ENCODE measurements at places on chromosomes 4 and X. TPM values are rescaled to one million over a fixed set of nuclear protein-coding genes. Genes with fewer than 3 reads are reported as not detected.

DNA sequence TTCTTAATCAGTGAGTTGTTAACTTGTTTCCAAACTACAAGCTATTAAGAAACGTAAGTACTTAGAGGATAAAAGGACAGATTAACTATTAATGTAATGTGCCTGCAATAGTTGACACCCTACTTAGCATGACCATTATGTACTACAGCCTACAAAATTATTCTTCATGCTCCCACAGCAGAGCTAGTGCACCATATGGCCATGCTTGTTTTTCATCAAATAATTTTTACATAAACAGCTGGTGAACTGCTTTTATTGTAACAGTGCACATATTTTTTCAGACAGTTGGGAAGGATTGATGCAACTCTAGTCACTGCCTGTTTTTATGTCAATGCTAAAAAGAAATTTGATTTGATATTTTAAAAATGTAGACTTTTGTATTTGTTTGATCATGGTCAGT lies 10.2 kb upstream of the MAGEB10 start:
- no peak for DNase-seq

DNA sequence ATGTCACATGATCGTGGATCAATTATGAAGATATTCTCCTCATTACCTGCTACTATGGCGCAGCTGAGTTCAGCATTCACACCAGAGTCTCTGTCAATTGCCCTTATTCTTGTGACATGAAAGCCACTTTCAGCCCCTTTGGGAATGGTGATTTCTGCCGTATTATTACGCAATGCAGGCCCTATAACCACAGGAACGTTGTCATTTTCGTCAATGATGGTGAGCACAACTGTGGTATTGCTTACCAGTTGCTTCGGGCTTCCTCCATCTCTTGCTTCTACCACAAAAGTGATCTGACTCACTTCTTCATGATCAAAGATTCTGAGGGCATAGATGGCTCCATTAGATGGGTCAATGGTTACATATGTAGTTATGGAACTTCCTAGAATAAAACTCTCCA lies 2.1 kb downstream of the PCDH18 start:
- DNase-seq: no peak

DNA sequence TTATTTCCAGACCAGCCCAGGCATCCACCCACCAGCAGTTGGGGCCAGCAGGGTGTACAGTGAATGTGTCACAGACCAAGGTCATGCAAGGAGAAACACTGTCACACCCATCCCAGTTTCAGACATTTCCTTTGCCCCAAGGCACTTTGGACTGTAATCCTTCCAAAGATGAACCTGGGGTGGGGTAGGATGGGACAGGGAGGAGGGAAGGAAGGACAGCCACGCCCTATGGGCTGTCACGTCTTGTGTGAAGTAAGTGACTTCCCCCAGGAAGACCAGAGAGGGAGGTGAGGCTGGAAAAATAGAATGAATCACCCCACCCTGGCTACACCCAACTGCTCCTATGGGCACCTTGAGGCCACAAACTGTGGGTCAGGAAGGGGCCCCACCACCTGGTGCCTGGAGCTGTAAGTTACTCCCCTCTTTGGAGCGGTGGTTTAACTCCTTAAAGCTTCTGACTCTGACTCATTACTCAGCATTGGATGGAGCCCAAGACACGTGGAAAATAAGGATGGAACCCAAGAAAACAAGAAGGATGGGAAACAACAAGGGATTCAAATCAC lies 349.9 kb upstream of the KLF3 start:
- DNase-seq: peak; percentile 60

GRCh38 chr4:86055898-86056297 lies 304.0 kb downstream of the MAPK10 start:
- DNase-seq: no peak

- no peak for DNase-seq
These were observed 86.2 kb upstream of the BLTP1 start for GRCh38 chr4:122065915-122066314.

DNA sequence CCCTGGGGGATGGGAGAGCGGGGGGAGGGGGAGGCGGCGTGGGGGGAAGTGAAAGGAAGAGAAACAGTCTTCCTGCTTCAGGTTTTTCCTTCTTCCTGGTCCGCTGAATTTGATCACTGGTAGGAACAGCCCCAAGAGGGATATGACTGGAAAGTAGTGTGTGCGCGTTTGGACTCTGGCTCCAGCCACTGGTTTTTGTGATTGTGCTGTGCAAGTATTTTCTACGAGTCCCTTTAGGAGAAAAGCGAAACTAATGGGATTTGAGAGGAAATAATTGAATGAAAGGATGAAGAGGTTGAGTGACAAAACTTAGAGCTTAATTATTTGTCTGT lies 836 bp downstream of the PRRG1 start:
- DNase-seq: no peak

DNA sequence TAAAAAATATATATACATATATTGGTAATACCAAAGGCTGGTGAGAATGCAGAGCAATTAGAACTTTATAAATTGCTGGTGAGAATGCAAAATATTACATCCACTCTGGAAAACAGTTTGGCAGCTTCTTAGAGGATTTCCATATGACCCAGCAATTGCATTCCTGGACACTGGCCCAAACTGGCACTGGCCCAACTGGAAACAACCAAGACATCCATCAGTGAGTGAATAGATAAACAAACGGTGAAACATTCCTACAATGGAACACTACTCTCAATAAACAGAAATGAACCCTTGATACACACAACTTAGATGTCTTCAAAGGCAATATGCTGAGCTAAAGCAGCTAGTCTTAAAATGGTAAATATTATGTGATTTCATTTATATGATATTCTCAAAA lies 524.2 kb downstream of the IQCM start:
- no peak for DNase-seq

DNA sequence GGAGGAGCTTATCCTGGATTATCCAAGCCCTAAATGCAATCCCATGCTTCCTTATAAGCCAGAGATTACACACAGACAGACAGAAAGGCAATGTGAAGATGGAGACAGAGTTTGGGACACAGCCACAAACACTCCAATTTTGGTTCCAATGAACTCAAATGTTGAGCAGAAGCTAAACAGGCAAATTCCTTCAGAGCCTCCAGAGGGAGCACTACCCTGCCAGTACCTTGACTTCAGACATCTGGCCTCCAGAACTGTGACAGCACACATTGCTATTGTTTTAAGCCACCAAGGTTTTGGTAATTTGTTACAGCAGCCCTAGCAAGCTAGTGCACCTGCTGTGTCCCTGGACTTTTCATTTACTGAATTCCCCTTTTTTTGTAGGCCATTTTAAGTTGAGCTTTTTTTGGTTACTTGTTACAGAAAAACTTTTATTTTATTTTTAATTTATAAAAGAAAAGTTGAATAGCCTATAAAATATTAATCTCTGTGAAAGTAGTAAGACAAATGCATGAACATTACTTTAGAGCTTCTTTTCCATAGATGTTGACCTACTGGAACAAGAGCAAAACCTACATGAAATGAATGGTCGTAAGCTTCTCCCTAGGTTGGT lies 33.4 kb upstream of the SRD5A3 start:
- DNase-seq: peak; percentile 57

DNA sequence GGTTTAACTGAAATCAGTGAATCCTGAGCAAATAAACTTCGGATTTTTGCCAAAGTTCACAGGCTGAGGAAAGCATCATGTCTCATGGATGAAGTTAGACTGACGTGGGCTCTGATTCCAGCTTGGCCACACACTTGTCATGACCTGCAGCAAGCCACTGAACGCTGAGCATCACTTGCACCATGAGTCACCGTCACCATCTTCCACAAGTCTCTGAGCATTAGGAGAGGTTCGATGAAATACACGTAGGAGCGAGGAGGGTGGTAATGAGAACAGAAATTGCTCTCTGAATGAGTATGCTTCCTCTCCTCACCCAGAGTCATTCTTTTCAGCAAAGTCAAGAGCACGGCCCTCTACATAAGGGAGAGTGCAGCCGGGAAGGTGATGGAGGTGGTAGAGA lies 3.8 kb upstream of the TRIML2 start:
- no peak for DNase-seq

GRCh38 chr4:36420111-36420679 lies 138.8 kb downstream of the DTHD1 start:
- DNase-seq: no peak

DNA sequence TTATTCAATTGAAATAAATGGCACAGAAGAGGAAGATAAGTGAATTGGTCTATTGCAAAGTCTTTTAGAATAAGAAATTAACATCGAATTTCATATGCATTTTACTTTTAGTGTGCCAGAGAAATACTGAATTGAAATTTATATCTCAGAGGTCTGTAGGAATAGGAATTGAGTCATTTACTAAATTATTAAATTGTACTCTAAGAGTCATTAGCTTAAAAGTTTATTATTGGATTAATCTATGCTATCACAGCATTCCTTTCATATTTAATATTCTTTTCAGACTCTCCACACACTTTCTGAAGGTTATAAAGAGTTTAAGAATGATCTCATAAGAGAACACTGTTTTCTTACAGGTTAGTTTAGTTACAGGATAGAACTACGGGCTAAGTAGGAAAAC lies 2711.5 kb downstream of the ARAP2 start:
- no peak for DNase-seq

- DNase-seq: no peak
These were observed 24.9 kb upstream of the RPL39 start for GRCh38 chrX:119816300-119816699.

- DNase-seq: peak; percentile 51
These were observed 31.6 kb downstream of the TKTL1 start for GRCh38 chrX:154327038-154327820.

DNA sequence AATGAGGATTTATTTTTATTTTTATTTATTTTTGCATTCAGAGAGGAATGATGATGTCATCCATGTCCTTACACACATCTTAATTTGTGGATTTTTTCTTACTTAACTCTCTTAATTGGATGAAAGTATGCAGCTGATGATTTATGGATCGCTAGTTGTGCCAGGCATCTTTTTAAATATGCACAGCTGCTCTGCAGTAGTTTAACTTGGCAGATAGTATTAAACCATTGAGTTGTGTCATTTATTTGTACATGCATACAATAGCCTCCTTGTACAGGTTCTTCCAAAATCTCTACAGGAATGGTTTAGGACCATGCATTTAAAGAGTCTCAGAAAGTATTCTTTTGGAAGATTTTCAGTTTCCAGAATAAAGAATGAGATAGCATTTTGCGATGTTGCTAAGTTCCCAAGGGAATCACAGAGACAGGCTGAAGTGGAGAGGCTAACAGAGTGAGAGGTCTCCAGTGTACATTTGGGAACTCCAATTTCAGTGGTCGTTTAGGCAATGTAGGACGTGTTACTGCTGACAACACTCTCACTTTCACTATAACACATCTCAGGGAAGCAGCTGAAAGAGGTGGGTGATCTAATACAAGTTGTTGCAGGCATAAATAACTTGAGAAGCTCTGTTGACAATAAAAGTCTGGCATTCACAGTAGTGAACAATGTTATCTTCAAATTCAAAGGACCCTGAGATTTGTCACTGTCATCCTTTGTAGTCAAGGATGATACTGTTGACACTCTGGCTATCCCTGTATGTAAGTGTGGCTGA lies 49.9 kb upstream of the SCRG1 start:
- no peak for DNase-seq

GRCh38 chr4:181807771-181808170 lies 435.4 kb upstream of the TENM3 start:
- no peak for DNase-seq

- no peak for DNase-seq
These were observed 82.6 kb downstream of the LUZP4 start for GRCh38 chrX:115372152-115372551.

DNA sequence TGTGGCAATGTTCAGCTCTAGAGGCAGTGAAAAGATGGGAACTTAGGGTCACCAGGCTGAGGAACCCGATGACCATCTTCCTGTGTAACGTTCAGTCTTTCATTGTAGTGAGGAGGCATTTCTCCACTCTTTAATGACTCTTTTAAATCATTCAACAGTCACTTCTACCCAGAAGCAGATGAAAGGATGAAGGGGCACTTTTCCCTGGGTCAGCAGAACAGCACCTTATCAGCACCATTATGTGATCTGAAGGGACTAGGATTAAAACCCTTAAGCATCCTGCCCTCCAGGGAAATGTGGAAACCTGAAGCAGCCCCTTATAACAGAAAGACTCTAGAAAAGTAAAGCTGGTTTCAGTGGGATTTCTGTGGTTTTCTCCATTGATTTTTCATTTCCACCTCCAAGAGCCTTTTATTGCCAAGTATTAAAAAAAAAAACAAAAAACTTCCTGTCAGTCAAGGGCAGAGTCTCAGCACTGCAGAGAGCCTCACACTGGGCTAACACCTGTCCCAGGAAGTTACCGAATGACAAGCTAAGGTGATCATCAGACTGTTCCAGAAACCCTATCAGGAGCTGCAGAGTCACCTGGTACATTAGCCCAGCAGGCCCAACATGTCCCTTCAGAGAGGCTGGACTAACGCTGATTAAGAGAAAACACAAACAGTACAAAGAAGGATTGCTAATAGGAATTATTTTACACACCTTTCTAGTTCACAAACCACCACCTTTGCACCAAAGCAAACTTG lies 185.9 kb downstream of the SHROOM3 start:
- DNase-seq: no peak

DNA sequence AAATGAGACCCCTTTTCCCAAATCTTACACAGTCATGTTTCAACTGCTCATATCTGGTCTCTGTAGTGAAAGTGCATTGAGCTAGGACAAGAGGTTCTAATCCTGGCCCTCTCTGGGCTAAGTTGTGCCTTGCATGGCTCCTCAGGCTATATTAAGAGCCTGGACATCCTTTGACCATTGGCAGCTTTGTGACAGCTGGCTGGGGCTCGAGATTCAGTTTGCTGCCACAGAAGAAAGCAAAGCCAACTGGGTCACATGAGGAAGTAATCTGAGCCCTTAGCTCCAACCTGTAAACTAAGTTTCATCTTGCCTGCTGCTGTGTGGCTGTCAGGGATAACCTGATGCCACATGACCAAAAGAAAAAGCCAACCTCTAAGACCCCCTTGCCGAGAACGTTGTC lies 51.8 kb upstream of the JADE1 start:
- no peak for DNase-seq

The CFP gene
- total RNA-seq: 2.9 TPM

The POU3F4 gene
- total RNA-seq: not detected

The ACE2 gene
- total RNA-seq: 23.1 TPM

The SPANXN5 gene
- not detected for total RNA-seq

The ANXA10 gene
- total RNA-seq: 0.34 TPM

The IL15 gene
- 7.2 TPM for total RNA-seq

The NXF2 gene
- total RNA-seq: not detected

All from mucosa of descending colon (tissue), 3 donors.